Ecto neural progenitor cell (in vitro differentiated cells): ENCODE measurements at places on chromosomes 1 and 21.

DNA sequence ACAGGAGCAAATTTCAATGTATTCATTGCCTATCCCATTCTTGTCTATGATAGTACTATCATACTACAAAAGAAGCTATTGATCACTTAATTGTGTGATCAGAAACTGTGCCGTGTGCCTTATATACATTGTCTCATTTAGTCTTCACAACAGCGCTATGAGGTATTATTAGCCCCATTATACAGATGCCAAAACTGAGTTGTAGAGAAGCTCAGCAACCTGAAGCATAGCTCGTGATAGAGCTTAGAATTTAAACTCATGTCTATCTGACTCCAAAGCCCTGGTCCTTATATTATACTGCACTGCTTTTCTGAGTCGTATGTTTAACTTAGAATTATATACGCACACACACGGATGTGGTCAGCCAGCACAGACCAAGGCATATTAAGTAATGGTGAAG is 315.1 kb downstream of the NFIA start:
- DNase-seq = no peak

DNA sequence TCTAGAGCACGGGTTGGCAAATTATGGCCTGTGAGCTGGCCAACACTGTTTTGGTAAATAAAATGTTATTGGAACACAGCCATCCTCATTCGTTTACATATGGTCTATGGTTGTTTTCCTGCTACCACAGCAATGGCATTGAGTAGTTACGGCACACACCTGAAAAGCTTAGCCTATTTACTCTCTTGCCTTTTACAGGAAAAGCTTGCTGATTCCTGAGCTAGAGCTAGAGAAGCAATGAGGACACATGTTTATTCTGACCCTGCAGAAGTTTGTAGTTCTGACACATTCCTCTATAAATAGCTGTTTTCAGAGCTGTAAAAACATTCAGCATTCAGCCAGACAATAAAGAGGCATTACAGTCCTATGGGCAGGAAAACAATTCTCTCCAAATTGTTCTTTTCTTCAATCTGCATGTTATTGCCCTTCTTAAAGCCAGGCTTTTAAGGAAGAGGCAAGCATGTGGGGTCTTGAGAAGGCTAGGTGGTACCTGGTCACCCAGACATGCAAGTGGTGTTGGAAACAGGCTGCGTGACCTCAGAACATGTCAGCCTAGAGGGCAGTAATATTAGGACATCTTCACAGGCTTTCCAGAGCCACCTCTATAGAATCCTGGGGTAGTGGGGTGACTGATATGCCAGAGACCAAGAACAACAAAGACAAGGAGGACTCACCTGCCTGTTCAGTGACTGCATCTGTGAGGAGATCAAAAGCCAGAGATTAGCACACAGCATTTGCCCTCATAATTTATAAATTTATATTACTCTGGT is 1.6 kb downstream of the FCRL2 start:
- no peak for DNase-seq

DNA sequence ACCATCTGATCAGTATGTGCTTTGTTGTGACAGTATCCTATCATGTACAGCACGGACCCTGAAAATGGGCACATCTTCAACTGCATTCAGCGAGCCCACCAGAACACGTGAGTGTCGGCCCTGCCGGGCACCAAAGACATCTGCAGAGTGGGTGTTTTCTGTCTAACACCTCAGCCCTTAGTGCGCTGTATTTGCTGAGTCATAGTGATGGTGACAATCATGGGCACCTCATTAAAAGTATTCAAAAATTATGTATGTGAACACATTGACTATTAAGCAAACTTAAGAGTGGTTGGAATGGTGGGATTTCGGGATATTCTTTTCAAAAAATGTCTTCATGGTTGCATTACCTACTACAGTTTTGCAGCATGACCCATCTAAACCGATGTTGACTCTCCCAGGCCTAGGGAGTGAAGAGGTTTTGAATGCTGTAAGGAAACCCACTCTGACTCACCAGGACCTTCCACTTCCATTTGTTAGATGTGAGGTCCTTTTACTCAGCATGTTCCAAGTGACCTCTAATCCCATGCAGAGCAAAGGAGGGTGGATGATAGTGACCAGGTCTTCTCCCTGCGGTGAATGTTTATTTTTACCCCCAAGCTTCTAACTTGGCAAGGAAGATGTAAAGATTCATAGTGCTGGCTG is 20.1 kb downstream of the MGST3 start:
- DNase-seq = no peak

DNA sequence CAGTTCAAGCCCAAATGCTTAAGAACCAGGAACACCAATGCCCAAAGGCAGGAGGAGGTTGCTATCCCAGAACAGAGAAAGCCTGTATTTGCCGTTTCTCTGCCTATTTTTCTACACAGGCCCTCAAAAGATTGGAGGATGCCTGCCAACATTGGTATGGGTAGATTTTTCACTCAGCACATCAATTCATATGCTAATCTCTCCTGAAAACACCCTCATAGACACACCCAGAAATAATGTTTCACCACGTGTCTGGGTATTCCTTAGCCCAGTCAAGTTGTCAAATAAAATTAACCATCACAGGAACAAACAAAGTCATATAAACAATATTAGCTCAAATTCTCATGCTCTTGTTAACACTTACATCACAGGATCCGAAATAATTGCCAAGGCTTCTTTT is 121.9 kb downstream of the RGS21 start:
- DNase-seq = no peak

GRCh38 chr21:38741950-38742256 is 63.8 kb upstream of the ETS2 start:
- DNase-seq = no peak

GRCh38 chr1:153333902-153334301 is 14.7 kb downstream of the PGLYRP4 start:
- no peak for DNase-seq

GRCh38 chr1:155913969-155914757 is 3.0 kb upstream of the RIT1 start:
- no peak for DNase-seq

DNA sequence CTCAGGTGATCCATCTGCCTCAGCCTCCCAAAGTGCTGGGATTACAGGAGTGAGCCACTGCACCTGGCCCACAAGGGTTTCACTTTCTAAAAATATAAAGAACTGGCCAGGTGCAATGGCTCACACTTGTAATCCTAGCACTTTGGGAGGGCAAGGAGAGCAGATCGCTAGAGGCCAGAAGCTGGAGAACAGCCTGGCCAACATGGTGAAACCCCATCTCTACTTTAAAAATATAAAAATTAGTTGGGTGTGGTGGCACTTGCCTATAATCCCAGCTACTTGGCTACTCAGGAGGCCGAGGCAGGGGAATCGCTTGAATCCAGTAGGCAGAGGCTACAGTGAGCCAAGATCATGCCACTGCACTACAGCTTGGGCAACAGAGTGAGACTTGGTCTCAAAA is 25.7 kb downstream of the MRPL39 start:
- no peak for DNase-seq

DNA sequence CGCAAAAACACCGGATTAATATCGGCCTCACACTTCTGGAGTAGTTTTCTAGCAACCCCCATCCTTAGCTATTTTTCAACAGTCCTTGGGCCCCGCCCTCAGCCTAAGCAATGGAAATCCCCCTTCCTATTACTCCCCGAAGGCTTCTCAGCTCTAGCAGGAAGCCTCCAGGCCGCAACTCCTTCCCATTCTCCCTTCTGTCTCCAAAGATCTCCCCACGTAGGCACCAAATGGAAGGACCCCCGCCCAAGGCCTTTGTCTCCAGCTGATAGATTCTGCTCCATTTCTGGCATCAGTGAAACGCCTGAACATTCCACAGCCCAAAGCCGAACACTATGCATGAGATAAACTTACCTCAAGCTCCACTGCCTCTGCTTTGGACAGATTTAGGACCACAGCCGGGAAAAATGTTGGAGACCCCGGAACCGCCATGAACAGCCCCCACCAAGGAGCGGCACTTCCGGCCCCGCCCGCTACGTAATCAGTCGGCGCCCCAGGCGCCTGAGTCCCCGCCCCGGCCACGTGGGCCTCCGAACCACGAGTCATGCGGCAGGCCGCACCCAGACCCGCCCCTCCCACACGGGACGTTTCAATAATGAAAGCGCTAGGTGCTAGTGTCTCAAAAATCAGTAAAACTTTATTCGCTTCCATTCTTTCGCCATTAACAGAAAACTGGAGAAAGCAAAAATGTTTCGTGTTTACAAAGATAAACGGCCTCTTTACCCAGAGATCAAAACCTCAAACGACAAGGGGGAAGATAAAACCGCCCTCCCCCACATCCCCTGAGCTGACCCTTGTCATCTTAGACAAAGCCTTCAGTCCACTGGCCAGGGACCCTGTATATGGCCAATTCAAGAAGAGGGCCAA is at the start of gene NRAS:
NRAS (minus strand) TSS at position 468 of the 867 bp plus-strand sequence. CDS start 611 bp downstream, outside the sequence.
- DNase-seq = peak; percentile 95

DNA sequence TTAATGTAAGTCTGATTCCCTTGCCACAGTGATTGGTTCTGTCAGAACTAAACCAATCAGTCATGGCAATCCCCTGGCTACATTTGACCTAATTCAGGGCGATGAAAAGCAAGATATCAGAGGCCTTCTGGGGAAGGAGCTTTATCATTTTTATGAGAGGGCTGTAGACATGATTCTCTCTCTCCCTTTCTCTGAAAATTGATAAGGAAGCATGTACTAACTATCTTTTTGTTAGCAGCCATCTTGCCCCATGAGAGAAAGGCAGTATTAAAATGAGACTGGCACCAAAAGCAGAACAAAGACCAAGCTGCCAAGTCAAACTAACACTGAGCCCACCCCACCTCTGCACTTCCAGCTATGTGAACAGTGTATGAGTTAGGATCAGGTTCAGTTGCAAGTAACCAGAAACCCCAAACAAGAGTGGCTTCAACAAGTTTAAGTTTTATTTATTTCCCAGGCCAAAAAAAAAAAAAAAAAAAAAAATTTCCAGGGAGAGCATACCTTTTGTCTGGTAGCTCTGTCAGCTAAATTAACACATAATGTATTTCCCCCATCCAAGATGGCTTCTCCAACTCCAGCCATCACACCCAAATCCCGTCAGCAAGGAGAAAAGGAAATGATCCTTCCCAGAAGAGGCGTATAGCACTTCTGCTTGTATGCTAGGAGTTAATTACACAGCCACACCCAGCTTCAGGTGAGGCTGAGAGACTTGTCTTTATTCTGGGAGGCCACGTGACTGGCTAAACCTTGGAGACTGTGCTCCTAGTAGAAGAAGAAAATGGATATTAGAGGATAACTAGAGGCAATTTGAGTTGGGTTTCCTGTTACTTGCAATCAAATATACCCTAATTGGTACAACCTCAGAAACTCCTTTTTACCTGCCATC is 105.8 kb upstream of the RALGPS2 start:
- no peak for DNase-seq

DNA sequence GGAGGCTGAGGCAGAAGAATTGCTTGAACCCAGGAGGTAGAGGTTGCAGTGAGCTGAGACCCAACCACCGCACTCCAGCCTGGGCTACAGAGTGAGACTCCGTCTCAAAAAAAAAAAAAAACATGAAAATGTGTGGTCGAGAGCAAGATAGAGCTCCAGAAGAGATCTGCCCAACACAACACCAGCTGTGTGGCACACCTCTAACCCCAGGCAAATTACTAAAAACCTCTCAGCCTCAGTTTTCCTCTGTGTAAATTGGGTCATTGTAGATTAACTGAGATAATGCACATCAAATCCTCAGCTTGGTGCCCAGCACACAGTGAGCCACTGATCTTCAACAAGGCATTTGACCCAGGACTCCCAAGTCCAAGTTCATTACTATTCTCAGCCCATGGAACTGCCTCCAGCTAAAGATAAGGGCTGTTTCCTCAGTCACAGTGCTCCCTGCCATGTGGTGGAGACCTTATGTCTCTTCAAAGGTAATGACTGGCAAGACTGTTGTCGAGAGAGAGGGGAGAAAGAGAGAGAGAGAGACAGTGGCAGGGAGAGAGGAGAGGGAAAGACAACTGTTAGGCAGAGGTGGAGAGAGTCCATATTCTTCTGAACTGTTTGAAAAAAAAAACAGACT is 58.1 kb downstream of the PTP4A2 start:
- DNase-seq = no peak

DNA sequence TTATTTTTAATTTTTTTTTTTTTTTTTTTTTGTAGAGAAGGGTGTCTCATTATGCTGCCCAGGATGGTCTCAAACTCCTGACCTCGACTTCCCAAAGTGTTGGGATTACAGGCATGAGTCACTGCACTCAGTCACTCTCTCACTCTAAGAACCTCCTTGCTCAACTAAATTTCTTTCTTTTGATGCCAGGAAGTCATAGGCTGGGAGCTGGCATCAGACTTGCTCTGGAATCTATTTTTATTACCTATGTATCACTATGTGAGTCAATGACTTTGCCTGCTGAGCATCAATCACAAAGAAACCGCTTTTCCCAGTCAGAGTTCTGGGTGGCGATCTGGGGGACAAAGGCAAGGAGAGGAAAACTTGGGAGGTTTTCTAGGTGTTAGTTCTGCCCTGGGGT is 35.5 kb upstream of the PARP1 start:
- no peak for DNase-seq

- no peak for DNase-seq
These were observed 9.2 kb downstream of the VASH2 start for GRCh38 chr1:212959266-212960220.

- DNase-seq = no peak
These were observed 351.8 kb upstream of the LRRC7 start for GRCh38 chr1:69215883-69216282.

DNA sequence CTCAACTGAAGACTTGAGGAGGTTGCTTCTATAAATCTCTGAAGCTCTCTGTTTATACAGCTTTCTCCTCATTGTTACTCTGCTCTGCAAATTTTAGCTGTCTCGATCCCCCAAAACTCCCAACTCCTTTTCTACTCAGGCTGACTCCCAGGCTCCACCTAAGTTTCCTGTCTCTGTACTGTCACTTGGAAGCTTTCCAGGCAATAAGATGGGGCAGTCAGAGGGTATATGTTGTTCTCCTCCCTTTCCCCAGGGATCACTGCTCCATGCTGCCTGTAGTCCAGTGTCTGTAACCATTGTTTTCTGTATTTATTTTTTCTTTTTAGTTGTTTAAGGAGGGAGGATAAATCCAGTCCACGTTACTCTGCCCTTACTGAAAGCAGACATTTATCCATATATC is 13.4 kb downstream of the TSNAX start:
- no peak for DNase-seq
